AML-193 (cell line): ENCODE measurements at places on chromosomes 16 and 17.
A peak's percentile ranks its signal among the peaks of the same experiment; 100 is the strongest.

GRCh38 chr16:88481851-88482250 lies 28.8 kb downstream of the ZFPM1 start:
- DNase-seq: no peak

- peak; percentile 69 for DNase-seq
Observed at GRCh38 chr17:48505788-48506187, 25.0 kb downstream of the HOXB1 start.

DNA sequence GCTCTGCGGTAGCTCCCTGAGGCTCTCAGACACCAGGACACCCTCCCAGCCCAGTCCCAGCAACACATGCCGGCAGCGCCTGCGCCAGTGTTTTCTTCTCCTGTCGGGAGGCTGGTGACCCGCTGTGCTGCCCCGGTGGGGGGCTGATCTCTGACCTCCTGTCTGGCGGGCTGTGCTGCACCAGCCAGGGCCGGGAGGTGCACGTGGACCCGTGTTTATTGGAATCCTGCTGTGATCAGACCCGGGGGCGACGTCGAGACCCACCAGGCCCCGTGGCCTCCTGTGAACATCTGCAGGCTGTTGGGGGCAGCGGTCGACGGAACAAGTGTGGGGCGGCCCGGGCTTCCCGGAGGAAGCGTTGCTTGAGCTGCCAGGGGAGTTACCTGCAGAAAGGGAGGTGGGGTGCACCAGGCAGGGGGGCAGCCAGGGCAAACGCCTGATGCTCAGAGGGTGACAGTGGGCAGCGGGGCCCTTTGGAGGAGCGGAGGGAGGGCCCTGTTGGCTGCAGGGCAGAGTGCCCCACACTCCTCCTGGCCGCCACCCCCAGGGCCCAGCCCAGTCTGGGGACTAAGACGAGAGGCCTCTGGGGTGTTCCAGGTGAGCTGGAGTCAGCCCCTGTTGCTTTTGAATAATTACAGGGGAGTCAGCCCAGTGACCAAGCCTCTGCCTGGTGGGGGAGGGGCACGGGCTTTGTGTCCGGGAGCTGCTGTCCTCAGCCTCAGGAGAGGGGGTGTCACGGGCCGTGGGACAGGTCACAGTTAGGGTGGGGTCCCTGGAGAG lies 2.3 kb upstream of the SSTR5 start:
- no peak for DNase-seq

DNA sequence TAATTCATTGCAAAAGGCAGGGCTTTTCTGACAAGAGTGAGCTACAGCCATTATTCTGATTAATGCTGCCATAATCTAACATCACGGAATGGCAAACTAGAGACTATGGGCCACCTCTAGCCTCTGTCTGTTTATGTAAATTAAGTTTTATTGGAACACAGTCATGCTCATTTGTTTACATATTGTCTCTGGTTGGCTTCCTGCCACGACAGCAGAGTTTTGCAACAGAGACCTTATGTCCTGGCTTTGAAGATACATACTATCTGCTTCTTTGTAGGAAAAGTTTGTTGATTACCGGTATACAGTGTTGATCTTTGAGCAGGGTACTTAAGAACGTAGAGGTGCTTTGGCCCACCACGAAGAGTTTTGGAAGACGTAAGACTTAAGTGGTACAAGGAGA lies 715.9 kb upstream of the RBFOX1 start:
- no peak for DNase-seq

GRCh38 chr16:79267781-79268180 lies 332.8 kb downstream of the MAF start:
- no peak for DNase-seq

DNA sequence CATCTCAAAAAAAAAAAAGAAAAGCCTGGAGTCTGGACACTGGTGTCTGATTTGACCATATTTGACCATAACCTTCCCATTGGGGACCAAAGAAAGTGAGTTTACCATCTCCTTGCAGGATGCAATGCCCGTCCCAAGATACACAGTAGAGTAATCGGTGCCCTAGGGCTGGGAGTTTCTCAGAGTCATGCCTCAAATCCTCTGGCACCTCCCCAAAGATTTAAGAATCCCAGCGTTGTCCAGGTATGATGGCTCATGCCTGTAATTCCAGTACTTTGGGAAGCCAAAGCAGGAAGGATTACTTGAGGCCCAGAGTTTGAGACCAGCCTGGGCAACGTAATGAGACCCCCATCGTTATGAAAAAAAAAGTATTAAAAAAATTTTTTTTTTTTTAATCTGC lies 5.0 kb downstream of the PITPNM3 start:
- no peak for DNase-seq

GRCh38 chr16:23615805-23616204 lies 19.7 kb upstream of the NDUFAB1 start:
- DNase-seq: no peak

DNA sequence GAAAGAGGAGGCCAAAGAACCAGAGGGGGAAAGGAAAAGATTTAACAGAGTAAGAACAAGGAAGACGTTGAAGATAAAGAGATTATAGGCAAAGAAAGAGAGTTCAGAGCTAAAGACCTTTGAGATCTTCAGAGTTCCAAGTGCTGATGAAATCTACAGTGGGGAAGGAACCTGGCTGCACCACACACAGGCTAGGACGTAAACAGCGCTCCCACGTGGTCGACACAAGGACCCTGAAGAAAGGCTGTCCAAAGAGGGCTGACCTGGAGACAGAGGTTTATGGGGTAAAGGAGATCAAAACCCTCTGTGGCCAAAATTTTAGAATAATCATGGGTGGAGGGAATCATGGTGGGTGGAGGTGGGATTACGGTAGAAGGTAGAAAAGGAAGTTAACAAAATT lies 121.6 kb downstream of the PMP22 start:
- DNase-seq: no peak

GRCh38 chr17:65154770-65155589 lies 17.8 kb downstream of the RGS9 start:
- peak; percentile 67 for DNase-seq
